Stimulated activated CD4-positive, alpha-beta T cell treated with anti-CD3 and anti-CD28 coated beads, Interleukin-2, amount 100 ng/mL, for 4 hours (primary cell): ENCODE measurements at places on chromosomes 2 and 18.

GRCh38 chr2:215606219-215606618 is 170.4 kb upstream of the FN1 start:
- no peak for DNase-seq

GRCh38 chr18:13998571-13998970 is 83.2 kb upstream of the MC2R start:
- no peak for DNase-seq

DNA sequence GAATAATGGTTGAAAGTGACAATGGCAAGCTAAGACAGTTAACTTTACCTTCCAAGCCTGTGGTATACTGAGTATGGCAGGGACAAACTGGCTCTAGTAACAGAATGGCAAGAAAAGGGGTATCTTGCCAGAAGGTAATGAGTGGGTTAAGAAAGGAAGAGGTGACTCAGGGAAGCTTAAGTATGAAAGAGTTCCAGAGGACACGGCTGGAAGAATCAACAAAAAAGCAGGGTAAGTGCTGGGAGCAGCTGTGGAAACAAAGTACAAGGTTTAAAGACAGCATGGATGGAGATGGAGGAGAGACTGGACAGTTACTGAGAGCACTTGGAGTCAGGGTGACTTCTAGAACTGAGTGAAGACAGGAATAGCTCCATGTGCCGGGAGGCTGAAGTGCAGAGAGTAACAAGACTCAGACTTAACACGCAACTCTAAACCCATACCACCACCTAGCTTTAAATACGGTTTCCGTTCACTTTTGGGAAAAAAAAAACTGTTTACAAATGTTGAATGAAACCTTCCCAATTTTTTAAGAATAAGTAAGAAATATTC is 69.0 kb downstream of the REV1 start:
- no peak for DNase-seq

GRCh38 chr2:234730066-234730640 is 221.7 kb upstream of the SH3BP4 start:
- DNase-seq, result no peak

DNA sequence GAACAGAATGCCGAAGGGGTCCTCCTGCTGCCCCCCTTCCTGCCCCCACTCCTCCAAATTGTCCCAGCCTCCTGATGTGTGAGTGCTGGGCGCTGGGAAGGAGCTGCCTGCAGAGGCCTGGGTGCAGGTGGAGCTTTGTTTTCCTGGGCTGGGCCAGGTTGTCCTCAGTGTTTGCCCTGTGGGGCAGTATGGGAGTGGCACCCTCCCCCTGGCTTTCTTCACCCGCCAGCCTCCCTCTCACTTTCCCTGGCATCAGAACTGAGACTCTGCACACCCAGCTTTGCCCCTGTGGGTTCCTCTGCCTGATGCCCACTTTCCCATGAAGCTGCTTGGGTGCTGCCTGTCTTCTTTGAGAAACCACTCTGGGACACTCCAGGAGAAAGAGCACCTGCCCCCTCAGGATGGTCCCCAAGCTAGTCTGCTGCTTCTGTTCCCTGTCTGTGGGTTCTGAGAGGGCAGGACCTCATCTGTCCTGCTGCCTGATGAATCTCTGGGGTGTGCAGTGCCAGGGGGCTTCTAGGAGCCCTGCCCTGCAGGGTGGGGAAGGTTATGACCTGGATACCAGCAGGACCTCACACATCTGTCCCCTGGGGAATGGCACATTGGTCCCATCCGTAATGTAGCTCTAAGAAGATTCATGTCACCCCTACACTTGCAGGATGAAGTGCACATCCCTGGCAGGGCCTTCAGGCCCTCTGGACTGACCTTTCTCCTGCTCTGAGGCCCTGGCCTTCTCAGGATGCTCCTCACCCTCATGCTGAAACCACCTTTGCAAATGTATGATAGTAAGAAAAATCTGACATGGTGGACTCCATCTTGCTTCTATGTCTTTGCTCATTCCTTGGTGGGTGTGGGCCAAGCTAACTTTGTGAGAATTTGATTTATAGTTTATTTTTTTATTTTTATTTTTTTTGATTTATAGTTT is 146.8 kb upstream of the HS6ST1 start:
- no peak for DNase-seq
